Activated CD4-positive, alpha-beta T cell treated with anti-CD3 and anti-CD28 coated beads, Interleukin-2, amount 10 ng/mL, durations not matched to agents 7 days and 5 days (primary cell): ENCODE measurements at places on chromosomes 12 and 14. TPM values are rescaled to one million over a fixed set of nuclear protein-coding genes. Genes with fewer than 3 reads are reported as not detected.

- no peak for DNase-seq
Observed at GRCh38 chr12:130953771-130954543, at the start of gene ADGRD1. ADGRD1 (plus strand) TSS chr12:130953907; CDS start chr12:130954466, 559 bp downstream.

DNA sequence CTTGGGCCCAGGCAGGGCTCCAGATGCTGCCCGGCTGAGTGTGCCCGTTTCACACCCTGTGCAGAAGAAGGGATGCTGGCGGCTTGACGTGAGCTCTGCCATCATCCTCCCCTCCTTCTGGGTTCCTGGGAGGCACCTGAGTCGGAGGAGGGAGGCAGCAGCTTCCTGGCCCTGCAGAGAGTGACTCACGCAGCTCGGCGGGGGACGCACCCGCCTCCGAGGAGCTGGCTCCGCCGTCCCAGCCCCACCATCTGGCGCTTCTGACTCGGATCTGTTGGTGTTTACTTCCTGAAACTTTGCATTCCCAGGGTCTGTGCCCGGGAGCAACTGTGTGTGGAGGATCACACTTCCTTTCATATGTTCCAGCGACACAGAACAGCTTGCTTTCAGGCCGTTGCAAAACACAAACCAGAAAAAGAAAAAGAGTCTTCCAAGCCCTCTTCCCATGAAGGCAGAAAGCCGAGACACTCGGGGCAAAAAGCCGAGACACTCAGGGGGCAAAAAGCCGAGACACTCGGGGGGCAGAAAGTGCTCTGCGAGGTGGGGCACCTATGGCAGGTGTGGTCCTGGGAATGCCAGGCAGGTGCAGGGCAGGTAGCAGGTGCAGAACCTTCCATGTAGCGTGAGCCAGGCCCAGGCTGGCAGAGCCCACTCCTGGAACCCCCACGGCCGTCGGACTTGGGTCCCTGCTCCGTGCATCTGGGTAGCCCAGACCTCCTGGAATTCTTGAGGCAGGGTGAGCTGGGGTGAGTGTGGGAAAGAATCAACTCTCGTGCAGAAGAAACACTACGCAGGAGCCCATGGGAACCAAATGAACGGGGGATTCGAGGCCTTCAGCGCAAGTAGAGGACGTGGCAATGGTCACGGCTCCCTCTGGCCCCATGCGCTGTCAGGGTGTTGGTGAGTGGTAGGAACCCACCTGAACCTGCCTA is 27.6 kb upstream of the GALNT9 start:
- no peak for DNase-seq

The LRFN5 gene
- total RNA-seq: not detected

- DNase-seq: no peak
Observed at GRCh38 chr12:63090716-63091115, 60.3 kb downstream of the AVPR1A start.

The ADAMTS20 gene
- total RNA-seq: not detected

GRCh38 chr14:89537911-89538310 is 120.9 kb upstream of the FOXN3 start:
- no peak for DNase-seq

GRCh38 chr14:92609955-92610354 is 96.4 kb downstream of the RIN3 start:
- no peak for DNase-seq

GRCh38 chr14:67620217-67620785 is 581 bp downstream of the ARG2 start:
- DNase-seq: peak; percentile 10

The WNT5B gene
- 0.15 TPM for total RNA-seq

- peak; percentile 61 for DNase-seq
Observed at GRCh38 chr12:48925304-48926011, at the start of gene FKBP11. FKBP11 (minus strand) TSS chr12:48925492; CDS start chr12:48925428, 64 bp downstream.

The SMIM41 gene
- total RNA-seq: not detected

GRCh38 chr14:45361727-45362126 is 108.7 kb upstream of the MIS18BP1 start:
- DNase-seq: no peak

The ALG10B gene
- total RNA-seq: 13.5 TPM

The ZNF384 gene
- 90.9 TPM for total RNA-seq

The DLGAP5 gene
- total RNA-seq: 117 TPM

GRCh38 chr12:15200641-15201040 is 20.6 kb downstream of the RERG start:
- DNase-seq: no peak

The FBXL14 gene
- total RNA-seq: 24.3 TPM

The PXMP2 gene
- 38.9 TPM for total RNA-seq

DNA sequence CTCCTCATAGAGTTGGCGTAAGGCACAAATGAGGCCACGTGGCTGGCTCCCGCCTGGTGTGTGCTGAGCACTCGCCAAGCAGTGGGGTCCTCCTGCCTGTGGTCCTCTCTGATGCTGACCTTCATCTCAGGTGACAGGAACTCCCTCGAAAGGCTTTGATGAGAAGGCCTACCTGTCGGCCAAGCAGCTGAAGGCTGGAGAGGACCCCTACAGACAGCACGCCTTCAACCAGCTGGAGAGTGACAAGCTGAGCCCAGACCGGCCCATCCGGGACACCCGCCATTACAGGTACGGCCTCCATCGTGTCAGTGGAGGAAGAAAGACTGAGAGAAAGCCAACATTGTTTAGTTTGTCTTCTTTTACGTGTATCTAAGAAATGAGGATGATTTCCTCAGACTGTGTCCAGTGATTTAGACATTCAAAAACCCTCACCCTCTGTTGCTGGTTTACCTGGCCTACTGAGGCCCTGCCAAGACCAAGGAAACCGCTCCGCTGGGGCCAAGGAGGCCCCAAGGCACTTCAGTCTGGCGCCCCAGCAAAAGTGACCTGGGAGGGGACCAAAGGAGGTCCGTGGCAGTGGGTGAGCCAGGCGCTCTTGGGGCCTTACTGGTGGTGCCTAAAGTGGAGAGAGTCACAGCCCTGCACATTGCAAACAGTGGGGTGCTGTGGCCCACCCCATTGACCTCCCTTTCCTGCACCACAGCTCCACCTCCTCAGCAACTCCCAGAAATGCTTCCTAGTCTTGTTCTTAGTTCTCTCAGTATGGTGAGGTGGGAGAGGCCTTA is 60.8 kb downstream of the GALNT16 start:
- no peak for DNase-seq

DNA sequence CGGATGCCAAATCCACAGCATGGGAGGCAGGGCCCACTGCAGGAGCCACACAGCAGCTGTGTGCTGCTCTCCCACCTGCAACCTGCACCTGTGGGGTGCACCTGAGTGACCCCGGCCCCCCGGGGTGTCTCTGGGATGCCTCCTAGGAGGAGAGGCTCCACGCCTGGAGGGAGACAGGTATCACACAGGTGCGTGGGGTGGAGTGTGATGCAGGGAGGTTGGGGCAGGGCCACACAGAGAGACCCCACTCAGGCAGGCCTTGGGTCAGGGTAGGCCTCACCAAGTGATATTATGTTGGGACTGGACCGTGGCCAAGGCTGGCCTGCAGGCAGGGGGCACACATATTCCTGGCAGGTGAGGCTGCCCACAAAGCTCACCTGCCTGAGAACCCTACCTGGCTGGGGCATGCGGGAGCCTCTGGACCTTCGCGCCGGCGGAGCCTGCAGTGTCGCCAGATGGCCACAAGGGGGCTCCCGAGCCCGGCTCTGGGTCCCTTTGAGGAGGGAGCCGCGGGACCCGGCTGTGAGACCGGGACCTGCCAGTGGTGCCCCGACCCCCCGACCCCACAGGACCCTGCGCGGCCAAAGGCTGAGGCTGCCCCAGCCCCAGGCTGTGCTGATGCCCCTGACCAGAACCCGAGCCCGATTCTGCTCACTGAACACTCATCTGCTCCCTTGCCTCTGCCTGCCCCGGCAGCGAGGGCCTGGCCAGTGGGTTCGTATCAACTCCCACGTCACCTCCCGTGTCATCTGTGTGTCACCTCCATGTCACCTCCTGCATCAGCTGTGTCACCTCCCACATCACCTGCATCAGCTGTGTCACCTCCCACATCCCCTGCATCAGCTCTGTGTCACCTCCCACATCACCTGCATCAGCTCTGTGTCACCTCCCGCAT is 11.4 kb downstream of the TMEM121 start:
- peak; percentile 68 for DNase-seq

DNA sequence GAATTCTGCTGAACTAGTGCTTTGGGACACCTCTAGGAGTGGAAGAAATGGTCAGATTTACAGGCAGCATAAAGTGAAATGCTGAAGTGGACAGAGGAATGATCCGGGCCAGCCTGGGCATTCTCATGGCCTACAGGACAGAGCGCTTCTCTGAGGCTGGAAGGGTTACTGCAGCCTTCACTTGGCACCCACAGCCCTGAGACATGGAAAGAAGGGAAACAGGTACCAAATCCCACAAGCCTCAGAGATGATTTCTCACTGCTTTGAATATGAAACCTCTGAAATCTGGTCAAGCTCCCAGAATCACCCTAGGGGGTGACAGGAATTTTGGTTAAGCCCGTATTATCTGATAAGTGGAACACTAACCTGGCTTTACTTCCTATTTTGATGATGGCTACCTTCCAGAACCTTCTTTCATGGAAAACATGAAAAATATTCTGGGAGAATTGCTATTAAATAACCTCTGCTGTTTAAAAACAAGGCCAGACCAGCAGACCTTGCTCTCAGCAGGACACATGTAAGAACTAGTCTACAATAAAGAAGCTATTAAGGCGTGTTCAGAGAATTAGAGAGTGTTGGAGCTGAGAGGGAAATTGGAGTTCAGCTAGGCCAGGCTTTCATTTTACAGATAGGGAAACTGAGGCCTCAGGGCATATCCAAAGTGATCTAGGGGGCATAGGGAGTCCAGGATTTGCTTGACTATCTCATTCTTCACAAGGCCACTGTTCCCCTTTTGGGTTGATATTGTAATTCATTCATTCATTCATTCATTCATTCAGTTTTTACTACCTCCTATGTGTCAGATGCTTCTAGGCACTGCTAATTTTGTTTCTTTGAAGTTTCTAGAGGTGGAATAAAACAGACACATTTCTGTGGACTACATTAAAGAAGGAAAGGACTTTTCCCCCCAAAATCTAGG is 281.5 kb downstream of the ZFP36L1 start:
- DNase-seq: no peak

DNA sequence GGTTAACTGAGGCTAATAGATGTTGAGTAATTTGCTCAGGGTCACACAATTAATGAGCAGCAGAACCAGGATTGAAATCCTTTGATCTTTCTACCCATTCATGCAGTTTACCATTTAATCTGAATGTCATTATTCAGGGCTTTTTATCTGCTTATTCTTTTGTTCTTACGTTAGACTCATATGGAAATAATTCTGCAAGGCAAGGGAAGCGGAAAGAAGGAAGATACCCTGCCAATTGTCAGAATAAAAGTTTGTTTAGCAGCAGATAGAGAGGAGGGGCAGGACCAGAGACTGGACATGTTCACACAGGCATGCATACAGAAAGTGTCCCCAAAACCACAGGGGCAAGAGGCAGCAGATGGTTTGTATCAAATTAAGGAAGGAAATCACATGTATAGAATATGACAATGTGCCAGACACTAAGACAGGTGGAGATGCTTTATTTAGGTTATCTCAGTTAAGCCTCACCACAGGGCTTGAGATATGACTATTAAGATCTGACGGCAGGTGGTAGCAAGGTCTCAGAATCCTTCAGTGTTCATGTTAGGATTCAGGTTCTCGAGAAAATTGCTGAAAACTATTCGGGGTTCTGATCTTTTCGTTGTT is 29.8 kb downstream of the BRMS1L start:
- DNase-seq: no peak

DNA sequence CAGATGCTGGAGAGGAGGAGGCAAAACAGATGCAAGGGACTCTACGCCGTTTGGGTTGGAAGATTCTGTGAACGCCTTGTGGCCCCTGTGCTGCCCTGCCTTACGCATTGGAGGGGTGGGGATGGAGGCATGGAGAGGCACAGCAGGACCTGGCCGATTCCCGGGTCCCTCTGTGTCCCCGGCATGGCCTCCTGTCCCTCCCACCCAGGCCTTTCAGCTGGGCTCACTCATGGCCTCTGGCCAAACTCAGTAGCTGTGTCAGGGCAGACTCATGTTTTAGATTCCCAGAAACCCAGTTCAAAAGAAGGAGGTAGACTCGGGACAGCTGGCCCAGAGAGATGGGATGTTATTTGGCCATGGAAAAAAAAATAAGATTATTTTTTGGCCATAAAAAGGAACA is 40.1 kb downstream of the TESC start:
- no peak for DNase-seq

- no peak for DNase-seq
Observed at GRCh38 chr12:52060498-52061177, 9.1 kb upstream of the ATG101 start.

GRCh38 chr14:55968741-55969140 is 149.5 kb upstream of the PELI2 start:
- DNase-seq: no peak

The PROX2 gene
- not detected for total RNA-seq

GRCh38 chr14:94411638-94412037 is 23.2 kb upstream of the SERPINA1 start:
- DNase-seq: no peak

The LAG3 gene
- total RNA-seq: 13.1 TPM

The MMP19 gene
- not detected for total RNA-seq

The AQP6 gene
- not detected for total RNA-seq

The DTX1 gene
- total RNA-seq: 0.25 TPM

The SLCO1B1 gene
- not detected for total RNA-seq

The FAM186B gene
- total RNA-seq: 0.15 TPM
